ENCODE measurements at places on chromosomes 11 and 22. TPM values are rescaled to one million over a fixed set of nuclear protein-coding genes. Genes with fewer than 3 reads are reported as not detected.
A peak's percentile ranks its signal among the peaks of the same experiment; 100 is the strongest.

DNA sequence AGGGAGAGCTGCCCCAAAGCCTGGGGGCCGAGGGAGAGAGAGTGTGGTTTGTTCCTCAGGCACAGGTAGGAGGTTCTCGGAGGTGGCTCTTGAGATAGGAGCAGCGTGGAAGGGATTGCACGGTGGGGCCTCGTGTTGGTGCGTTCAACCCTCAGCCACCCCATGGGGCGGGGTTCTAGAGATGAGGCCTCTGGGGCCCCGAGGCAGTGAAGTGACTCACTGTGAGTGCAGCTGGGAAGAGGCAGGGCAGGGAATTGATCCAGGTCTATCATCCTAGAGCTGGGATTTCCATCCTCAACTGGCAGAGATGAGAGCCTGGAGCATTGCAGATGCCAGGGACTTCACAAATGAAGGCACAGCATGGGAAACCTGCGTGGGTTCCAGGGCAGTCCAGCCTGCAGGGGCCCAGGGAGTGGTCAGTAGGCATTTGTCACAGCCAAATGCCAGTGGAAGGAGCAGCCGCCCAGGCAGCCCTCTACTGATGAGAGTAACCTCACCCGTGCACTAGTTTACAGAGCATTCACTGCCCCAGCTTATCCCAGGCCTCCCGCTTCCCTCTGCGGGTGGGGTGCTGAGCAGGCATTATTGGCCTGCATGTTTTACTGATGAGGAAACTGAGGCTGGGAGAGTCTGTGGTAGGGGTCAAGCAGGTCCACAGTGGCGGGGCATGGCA is 5.1 kb upstream of the SMARCB1 start:
- peak; percentile 90 for DNase-seq

Gene AMOTL1
- 78.9 TPM for total RNA-seq

Gene CCDC116
- 0.23 TPM for total RNA-seq

Gene NLRP14
- not detected for total RNA-seq

GRCh38 chr11:102447193-102447592 is 5.4 kb downstream of the TMEM123 start:
- DNase-seq: no peak

DNA sequence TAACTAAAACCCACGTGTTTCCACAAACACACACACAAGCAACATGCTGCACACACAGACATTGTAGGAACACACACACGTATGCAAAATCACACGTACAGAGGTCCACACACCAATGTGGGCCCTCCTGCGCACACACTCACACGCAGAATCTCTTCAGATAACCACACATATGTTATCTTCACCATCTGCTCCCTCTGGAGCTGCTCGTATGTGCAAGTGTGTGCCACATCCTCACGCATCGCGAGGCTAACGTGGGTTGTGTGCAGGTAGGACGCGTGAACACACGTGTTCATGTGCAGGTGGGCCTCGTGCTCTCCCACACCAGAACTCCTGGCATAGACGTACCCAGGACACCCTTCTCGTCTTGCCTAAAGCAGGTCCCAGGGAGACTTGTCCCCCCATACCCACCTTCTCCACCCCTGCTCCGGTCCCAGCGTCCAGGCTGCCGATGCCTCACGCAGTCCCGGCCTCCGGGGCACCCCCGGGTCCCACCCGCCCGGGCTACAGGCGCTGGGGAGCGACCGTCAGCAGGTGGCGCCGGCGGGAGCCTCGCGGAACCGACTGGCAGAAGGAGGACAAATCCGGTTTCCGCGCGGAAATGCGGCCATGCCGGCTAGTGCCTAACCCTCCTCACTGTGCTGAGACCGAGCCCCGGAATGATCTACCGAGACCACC is 10.3 kb upstream of the IGSF9B start:
- DNase-seq: no peak

GRCh38 chr11:102583141-102583873 is 41.8 kb downstream of the MMP20 start:
- no peak for DNase-seq

GRCh38 chr22:22744412-22745224 is 100.2 kb downstream of the GGTLC2 start:
- no peak for DNase-seq

Gene TBX1
- 8.1 TPM for total RNA-seq

- DNase-seq: peak; percentile 74
Observed at GRCh38 chr11:45212566-45213315, 66.3 kb downstream of the PRDM11 start.

- DNase-seq: peak; percentile 9
Observed at GRCh38 chr11:120940160-120940848, 83.6 kb upstream of the TBCEL start.

GRCh38 chr22:40624770-40625169 is 11.7 kb downstream of the MRTFA start:
- DNase-seq: no peak

GRCh38 chr22:27878541-27878940 is 40.5 kb downstream of the PITPNB start:
- DNase-seq: no peak

Gene CXCR5
- not detected for total RNA-seq

GRCh38 chr11:56700914-56701485 is 2.1 kb downstream of the OR9G1 start:
- DNase-seq: no peak

- DNase-seq: no peak
Observed at GRCh38 chr22:45090497-45090910, 73.2 kb upstream of the NUP50 start.

DNA sequence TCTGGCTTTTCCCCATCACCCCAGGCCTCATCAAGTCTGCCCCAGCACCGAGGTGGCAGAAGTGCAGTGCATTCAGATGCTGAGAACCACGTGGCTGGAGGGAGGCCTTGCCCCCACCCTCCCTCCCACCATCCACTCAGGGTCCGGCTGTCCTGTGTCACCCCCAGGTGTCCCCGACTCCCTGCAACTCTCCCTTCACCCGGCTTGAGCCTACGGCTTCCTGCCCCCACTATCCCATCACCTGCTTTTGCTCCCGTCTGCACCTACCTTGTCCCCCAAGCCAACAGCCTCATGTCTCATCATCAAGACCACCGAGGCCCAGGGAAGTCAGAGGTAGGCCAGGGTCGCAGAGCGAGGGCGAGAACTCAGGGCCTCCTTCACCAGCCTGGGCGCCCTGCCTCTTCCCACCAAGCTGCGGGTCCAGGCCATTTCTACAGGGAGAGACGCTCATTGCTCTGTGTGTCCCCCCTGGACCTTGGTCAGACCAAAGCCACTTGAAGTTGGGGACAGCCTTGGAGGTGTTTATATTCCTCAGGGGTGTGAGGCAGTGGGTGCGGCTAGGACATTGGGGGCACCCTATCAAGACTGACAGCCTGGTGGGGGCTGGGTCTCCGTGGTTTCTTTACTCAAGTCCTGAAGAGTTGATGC is 66.2 kb upstream of the CCND1 start:
- DNase-seq: peak; percentile 43

GRCh38 chr11:11909727-11910126 is 68.0 kb downstream of the USP47 start:
- DNase-seq: no peak

Gene LRRC56
- total RNA-seq: 0.56 TPM

GRCh38 chr11:72758690-72759389 is 6.6 kb upstream of the ARAP1 start:
- no peak for DNase-seq

DNA sequence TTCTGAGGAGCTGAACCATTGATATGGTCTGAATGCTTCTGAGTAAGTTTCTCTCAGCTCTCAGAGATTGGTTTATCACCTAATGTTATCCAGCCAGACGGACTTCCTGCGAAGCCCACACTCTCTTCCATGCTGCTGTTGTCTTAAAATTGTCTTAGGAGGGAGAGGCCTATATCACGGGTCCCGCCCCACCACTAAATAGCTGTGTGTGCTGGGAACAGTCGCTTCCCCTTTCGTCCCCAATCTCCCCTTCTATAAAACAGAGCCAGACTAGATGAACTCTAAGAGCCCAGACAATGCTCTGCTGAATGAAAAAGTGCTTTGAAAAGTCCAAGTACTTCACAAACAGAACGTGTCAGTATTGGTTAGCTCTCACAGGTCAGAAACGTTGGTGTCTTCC is 81.4 kb upstream of the AKIP1 start:
- no peak for DNase-seq

GRCh38 chr11:2789791-2790567 is 90.2 kb upstream of the KCNQ1OT1 start:
- DNase-seq: peak; percentile 67

Gene APOA4
- not detected for total RNA-seq

- DNase-seq: no peak
Observed at GRCh38 chr11:92457250-92457649, 232.6 kb downstream of the FAT3 start.

DNA sequence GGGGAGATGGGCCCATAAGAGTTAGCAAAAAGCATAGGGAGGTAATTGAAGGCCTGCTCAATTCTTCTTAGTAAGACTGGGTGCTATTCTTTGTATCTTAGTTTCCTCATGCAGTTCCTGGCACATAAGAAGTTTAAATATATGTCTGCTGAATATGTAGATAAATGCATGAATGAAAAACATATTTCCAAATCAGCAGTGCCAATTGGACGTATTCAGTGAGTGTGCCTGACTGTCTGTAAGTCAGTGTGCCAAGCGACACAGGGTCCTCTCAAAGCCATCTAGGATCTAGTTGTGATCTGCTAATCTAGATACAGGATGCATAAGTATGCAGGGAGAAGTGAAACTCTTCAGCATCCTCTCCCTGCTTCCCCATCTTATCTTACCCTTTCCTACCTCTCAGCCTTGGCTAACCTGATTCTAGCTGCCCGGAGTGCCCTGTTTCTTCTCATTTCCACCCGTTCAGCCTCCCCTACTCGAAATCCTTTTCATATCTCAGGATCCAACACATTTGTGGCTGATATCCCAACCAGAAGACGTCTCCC is 91.1 kb upstream of the SORL1-AS1 start:
- no peak for DNase-seq

- no peak for DNase-seq
Observed at GRCh38 chr11:2846056-2846455, 39.5 kb downstream of the CDKN1C start.

DNA sequence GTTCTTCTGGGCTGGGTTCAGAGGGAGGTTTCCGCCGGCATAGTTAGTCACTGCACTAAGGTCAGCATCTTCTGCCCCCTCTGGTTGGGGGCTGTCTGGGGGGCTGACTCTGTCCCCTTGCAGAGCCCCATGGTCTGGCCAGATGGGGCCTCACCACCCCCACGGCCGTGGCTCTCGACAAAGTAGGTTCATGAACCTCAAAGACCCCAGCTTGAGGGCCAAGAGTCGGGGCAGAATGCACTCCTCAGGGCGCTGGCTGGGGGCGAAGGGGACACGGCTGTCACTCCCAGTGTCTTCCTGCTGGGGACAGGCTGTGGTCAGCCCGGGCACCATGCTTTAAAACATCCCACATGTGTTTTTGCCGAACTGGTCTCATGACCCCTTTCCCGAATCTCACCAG is 20.8 kb downstream of the ANO1 start:
- no peak for DNase-seq

GRCh38 chr11:134438542-134439537 is 26.8 kb upstream of the B3GAT1 start:
- peak; percentile 68 for DNase-seq

DNA sequence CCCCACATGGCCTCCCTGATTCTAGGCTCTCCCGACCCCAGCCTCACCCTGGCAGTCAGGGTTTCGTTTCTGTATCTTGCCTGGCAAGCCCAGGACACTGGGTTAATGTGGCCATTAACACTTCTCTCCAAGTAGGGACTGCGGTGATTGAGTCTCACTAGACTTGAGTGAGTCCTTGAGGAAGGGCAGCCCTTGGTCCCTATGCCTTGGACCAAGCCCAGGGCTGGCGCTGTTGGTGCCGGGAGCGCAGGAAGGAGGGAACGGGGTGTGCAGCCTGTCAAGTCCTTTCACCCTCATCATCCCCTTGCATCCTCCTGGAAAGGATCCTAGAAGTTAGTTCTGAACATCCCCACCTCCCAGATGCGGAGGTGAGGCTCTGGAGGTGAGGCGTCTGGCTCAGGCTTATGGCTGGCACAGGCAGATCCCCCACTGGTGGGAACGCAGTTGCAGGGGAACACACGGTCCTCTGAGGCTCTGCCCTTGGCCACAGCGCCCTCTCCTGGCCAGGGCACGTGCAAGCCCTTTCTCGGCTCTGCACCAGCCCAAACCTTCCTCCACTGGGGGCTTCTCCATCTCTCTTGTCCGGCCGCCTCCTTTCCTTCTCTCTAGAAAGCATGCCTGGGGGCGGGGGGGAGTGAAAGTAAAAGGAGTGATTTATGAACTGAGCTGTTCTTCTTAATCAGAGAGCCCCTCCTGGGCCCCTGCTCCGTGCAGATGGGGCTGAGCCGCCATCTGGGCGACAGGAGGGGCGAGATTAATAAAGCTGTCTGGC is 56.7 kb downstream of the TP53I11 start:
- DNase-seq: peak; percentile 90

- no peak for DNase-seq
Observed at GRCh38 chr11:21646351-21646750, 546.5 kb upstream of the ANO5 start.

Gene MMP12
- not detected for total RNA-seq

DNA sequence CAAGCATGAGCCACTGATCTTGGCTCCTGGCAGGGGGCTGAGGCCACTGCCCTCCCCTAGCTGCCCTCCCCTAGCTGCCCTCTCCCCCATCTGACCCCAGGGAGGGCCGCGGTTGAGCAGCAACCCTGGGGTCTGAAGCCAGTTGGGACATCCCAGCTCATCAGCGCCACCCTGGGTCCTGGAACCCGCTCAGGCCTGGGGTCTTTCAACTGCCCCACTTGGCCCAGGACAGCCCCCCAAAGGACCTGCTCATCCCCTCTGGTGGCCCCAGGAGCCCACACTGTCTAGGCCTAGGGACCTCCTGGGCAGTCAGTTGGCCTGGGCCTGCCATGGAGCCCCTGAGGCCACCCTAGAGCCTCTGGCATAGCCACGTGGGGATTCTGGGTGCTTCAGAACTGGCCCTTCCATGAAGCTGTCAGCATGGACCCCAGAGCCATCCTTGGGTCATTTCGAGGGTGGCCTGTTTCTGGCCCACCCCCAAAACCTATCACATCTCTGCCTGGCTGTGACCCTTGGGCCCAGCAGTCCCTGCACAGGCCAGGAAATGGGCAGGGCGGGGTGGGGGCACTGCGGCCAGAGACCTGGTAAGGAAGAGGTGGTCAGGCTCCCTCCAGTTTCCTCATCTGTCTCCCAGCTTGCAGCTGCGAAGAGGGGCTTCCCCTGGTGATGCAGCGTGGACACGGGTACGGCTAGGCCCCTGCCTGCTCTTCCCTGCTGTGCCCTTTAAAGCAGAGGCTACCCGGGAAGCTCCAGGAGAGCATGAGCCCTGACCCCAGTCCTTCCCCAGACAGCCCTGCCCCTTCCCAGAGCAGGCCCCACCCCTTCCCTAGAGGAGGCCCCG is 37.9 kb downstream of the MUC2 start:
- peak; percentile 64 for DNase-seq

Gene CHORDC1
- 31.7 TPM for total RNA-seq

GRCh38 chr11:91104237-91104636 is 881.4 kb upstream of the CHORDC1 start:
- DNase-seq: no peak

- no peak for DNase-seq
Observed at GRCh38 chr11:57100638-57101331, 81.0 kb upstream of the LRRC55 start.

DNA sequence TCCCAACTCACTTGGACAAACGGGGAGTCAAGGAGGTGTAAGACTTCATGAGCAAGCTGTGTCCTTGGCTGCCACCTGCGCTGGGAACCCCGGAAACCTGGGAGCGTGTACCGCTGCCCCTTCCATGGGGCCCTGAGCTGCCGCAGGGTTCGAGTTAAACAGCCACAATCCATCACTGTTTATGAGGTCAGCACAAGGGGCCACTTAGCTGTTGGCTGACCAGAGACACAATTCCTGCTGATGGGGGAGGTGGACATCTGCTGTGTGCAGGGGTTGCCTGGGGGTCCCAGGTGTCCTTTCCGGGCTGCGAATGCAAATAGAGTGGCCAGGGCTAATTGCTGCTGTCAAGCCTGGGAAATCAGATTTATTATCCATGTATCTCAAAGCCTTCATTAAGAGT is 549.3 kb downstream of the BRD1 start:
- DNase-seq: no peak

Gene C11orf16
- total RNA-seq: not detected
